ENCODE measurements at places on chromosomes 7 and 10.

GRCh38 chr7:132455378-132455777 lies 120.9 kb downstream of the PLXNA4 start:
- DNase-seq = no peak

DNA sequence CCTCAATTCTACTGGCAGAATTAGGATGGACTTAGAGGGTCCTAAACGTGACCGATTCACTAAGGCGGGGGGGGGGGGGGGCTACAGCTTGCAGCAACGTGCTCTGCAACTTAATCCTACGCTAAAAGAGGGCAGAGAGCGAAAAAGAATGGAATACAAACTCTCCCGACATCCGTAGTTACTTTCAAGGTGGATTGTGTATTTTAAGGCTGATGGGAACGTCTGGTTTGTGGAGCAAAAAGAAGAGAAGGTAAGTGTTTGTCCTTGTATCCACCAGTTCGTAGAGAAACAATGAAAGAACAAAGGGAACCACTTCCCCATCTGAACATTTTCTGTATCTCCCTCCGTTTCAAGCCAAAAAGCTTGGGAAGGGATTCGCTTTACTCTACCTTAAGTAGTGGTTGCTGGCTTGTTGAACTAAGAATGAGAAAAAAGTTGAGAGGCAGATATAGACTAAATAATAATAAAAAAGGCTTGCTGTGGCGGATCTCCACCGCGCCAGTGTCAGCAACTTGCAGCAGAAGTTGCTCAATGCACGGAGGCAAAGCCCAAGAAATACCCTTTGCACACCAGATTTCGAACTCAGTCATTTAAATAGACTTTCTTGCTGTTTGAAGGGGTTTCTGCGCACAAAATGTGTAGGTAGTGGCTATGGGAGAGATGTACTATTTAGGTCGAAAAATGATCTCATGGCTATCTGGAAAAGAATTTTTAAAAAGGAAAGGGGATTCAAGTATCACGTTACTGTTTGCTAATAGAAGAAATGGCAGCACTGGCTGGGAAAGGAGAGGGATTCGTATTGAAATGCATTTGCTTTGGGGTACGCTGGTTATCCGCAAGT lies 736 bp downstream of the SKIDA1 start:
- peak; percentile 25 for DNase-seq

GRCh38 chr10:56341612-56342011 lies 19.4 kb downstream of the ZWINT start:
- DNase-seq = no peak

DNA sequence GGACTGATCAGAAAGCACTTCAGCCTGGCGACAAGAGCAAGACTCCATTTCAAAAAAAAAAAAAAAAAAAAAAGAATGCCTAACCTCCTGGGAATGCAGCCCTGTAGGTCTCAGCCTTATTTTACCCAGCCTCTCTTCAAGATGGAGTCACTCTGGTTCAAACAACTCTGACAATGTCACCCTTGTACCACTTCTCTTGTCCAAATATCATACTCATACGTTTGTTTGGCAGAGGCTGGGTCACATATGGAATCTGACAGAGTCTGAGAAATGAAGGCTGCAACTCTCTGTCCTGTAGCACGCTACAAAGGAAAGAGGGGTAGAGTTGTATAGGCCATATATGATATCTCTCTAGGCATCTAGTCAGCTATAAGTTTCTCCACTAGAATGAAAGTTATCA lies 58.6 kb upstream of the GSAP start:
- DNase-seq = no peak

- DNase-seq = no peak
Observed at GRCh38 chr10:50586740-50587088, 37.0 kb downstream of the SGMS1 start.

DNA sequence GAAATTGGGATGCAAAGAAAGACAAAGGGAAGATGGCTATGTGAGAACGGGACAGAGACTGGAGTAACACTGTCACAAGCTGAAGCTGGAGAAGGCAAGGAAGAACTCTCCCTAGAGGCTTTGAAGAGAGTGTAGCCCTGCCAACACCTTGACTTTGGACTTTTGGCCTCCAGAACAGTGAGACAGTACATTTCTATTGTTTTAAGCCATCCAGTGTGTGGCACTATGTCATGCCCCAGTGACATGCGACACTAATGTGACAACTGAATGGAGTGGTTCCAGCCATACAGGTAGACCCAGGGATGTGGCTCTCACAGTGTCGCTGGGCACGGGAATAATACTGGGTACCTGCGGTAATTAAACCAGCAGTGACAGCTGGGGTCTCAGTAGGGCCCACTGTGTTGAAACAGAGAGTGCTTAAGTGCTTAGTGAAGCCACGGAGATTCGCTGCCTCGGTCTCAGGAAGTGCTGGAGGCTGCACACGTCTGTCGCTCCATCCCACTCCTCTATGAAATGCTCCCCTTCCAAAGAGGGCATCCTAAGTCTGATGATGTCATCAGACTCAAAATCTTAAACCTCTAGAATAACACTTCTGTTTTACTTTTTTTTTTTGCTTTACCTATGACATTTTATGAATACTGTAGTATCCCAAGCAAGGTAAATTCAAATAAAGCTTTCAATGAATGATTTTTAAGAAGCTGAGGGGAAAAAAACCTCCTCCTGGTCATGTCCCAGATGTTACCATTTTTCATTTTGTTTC lies 154.6 kb upstream of the RHEB start:
- no peak for DNase-seq

DNA sequence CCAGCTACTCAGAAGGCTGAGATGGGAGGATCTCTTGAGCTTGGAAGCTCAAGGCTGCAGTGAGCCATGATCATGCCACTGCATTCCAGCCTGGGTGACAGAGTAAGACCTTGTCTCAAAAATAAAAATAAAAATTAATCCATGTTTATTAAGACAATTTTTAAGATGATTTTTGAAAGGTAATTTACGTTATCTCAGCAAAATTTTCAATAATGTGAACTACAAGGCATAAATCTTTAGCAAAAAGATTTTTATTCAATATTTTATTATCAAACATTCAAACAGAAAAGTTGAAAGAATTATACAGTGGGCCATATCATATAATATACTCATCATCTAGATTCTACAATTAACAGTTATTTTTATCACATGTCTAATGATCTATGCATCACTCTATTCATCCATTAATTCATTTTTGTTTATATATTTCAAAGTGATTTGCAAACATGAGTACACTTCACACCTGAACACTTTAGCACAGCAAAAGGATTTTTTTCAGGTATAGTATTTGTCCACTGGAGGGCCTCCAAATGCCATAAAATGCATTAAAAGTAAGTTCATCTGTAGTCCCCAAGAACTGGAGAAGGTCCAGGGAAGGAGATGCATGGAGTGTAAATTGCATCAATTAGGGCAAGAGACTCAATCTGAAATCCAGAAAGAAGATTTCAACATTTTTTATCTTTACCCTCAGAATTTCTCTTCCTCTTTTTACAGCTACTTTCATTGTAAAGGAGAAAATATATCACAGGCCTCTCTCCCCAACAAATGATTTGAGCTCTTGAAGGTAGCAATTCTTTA lies 38.6 kb upstream of the RSBN1L start:
- peak; percentile 83 for DNase-seq

- no peak for DNase-seq
Observed at GRCh38 chr7:158424531-158424930, 163.1 kb downstream of the PTPRN2 start.

GRCh38 chr10:98255146-98255877 lies 12.7 kb downstream of the LOXL4 start:
- DNase-seq = no peak

DNA sequence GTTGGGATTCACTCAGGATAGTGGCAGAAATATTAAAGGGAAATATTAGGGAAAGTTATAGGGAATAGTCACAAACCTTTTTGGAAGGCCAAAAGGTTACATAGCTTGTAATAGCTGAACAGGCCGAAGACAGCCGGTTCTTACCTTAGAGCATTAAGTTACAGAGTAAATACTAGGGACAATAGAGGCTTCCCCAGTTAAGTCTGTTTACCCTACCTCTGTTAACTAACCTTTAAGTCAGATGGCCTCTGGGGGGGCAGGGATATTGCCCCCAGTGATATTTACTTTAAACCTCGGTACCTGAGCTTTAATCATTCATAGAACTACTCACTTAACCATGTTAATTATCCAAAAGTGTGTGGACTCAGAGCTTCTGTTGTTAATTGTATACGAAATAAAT lies 7.4 kb downstream of the POLR1F start:
- DNase-seq = no peak

DNA sequence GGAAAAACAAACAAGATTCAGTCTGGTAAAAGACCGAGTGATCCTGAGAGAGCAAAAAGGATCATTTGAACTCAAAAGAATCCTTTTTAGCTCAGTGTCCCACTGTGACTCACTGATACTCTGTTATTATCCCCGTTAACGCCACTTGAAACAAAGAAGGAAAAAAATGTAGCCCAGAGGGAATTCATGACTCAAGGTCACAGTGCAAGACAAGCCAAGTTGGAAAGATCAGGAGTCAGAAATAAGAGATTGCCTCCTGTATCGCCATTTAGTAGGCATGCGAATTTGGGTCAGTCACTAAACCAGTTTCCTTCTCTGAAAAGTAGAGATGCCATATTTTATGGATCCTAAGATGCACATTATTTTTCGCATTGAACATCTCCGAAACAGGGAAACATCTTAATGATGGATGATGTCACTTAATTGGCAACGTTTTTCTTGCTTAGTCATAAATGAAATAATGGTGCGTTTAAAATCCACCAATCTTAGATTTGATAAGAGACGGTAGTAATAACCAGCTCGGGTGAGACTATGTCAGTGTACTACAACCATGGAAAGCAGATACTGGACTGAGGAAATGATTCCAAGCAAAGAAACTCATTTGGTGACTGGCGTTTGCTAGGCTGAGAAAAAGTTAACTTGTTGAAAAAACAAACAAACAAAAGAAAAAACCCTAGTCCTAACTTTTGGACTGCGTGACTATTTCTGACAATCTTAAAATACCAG lies 502.0 kb upstream of the CELF2 start:
- DNase-seq = no peak

DNA sequence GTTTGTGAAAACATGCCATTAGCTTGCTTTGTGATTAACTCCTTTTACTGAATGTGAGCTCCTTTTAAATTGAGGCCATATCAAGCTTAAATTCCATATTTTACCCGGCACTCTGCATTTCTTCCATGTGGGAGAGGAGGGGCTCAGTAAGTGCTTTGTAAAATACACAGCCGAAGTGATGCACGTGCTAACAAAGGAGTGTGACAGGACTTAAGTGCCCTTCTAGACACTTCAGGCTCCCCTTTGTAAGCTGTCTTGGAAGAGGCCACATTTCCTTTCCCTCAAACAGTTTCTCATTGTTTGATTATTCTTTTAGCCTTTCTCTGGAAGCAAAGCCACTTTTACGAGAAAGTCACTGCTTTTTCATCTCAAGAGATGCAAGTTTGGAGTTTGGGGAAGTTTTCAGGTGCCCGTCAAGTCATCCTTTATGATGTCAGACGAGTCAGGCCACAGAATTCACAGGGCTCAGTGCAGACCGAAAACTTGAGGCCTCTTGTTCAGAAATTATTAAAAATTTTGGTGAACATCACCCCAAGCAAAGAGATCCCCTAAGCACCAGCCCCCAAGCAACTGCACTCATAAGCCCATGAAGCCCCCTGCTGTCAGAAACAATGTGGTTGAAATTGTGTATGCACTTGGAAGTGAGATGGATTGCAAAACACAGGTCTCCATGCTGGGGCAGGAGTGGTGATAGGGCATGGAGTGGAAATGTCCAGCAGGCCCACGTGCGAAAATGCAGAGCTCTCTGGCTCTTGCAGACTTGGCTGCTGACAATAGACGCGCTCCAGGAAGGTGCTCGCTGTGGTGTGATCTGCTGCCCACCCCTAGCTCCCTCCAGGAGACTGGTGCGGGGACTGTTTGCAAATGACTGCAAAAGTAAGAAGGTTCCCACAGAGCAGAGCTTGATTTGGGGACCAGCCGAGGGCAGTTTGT lies 11.5 kb downstream of the IKZF1 start:
- no peak for DNase-seq

DNA sequence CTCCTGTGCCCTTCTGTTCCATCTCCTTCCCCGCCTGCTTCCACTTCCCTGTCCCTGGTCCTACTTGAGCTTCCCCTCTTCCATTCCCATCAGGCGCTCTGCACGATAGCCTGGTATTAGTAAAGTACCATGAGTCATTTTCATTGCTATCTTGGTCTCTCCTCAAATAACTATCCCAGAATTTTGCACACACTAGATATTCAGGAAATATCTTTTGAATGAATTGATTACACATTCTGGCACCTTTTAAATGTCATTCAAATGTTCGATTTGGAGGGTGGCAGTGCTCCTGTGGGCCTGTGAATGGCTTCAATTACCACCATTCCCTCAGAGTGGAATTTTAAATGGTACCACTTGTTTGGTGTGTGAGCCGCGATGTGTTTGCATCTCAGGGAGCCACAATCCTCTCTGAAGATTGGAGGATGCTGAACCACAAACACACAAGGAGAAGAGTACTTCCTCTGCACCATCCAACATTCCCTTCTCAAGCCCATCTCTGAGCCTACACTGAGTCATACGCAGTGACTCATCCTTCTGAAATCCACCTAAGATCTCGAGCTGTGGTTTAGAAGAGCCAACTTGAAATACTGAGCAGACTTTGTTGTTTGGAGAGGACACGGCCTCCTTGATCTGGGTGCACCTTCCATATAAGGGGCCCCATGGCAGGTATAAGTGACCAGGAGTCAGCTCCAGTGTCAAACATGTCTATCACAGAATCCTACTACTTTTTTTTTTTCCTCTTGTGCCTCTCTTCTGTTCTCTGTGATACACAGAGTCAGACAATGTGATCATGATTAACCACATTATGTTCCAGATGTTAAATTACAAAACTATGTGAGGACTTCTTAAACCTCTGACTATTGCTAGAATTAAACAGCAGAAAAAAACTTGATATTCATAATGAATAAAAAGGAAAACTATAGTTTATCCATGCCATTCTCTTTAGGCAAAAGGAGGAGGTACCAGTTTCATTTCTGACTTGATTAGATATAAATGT lies 81.9 kb downstream of the BMPER start:
- no peak for DNase-seq

GRCh38 chr7:128322040-128322643 lies 21.6 kb downstream of the RBM28 start:
- peak; percentile 36 for DNase-seq

Data from NCI-H2081 (cell line).